ENCODE measurements at places on chromosomes 7 and 10. TPM values are rescaled to one million over a fixed set of nuclear protein-coding genes. Genes with fewer than 3 reads are reported as not detected.
A peak's percentile ranks its signal among the peaks of the same experiment; 100 is the strongest.

- H3K27me3 ChIP-seq: peaks cover 2% of the 10 kb centered on the region
- DNase-seq: no peak
- H3K4me1 ChIP-seq: peaks cover 4% of the 10 kb centered on the region
- H3K36me3 ChIP-seq: no peaks in the 10 kb centered on the region
- H3K4me3 ChIP-seq: no peak overlapping the region
- no peak overlapping the region for H3K27ac ChIP-seq
These were observed 301.9 kb upstream of the GALNT17 start for GRCh38 chr7:70830060-70830395.

DNA sequence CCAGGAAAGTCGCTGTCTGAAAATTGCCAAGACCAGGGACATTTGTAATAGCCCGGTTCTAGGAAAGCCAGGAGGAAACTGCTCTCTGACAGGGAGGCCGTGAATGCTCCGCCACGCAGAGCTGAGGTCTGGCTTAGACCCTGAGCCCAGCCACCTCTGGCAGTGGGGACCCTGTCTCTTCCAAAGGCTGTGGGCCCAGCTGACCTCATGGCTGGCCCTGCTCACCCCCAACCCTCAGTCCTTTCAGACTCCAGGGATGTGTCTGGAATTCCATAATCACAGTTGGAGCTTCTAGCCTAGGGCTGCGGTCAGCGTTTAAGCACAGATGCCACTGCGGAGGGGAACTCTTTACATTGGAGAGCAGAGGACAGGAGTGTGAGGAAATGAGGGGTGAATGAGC is 6.6 kb upstream of the VIPR2 start:
- no peaks in the 10 kb centered on the region for H3K27me3 ChIP-seq
- H3K4me1 ChIP-seq: no peaks in the 10 kb centered on the region
- DNase-seq: no peak
- H3K36me3 ChIP-seq: no peaks in the 10 kb centered on the region
- no peak overlapping the region for H3K27ac ChIP-seq
- H3K4me3 ChIP-seq: no peak overlapping the region

DNA sequence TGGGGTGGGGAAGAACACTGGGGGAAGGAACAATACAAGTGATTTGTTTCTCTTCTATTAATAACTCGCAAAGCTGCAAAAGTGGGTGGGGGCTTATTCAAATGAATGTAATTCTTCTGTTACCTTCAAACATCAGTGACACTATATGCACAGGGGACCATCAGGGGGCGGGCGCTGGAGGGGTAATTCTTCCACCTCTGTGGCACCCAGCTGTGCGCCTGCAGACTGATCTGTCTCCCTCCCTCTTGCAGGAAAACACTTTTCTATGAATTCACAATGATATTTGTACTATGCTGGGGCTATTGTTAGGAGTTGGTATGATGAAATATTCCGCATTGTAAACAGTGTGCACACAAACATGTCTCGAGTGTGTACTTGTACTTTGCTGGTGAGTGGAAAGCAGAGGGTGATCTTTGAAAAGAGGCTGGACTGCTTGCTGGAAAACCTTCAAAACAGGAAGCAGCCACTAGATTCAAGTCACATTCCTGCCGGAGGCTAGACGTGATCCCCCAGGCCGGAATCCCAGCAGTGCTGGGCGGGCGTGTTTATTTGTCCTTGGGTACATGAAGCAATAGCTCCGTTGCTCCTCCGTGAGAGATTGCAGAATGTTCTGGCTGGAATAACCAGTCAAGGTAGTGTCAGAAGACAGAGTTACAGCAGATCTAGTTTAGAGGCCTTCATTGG is 15.8 kb upstream of the BNIP3 start:
- peak overlapping the region; percentile 33 for H3K4me3 ChIP-seq
- H3K27ac ChIP-seq: 0 out of 2 replicates have a peak overlapping the region, but pooled peaks have one; percentile 17
- DNase-seq: peak; percentile 81
- H3K36me3 ChIP-seq: no peaks in the 10 kb centered on the region

The MGAM2 gene
- not detected for total RNA-seq

DNA sequence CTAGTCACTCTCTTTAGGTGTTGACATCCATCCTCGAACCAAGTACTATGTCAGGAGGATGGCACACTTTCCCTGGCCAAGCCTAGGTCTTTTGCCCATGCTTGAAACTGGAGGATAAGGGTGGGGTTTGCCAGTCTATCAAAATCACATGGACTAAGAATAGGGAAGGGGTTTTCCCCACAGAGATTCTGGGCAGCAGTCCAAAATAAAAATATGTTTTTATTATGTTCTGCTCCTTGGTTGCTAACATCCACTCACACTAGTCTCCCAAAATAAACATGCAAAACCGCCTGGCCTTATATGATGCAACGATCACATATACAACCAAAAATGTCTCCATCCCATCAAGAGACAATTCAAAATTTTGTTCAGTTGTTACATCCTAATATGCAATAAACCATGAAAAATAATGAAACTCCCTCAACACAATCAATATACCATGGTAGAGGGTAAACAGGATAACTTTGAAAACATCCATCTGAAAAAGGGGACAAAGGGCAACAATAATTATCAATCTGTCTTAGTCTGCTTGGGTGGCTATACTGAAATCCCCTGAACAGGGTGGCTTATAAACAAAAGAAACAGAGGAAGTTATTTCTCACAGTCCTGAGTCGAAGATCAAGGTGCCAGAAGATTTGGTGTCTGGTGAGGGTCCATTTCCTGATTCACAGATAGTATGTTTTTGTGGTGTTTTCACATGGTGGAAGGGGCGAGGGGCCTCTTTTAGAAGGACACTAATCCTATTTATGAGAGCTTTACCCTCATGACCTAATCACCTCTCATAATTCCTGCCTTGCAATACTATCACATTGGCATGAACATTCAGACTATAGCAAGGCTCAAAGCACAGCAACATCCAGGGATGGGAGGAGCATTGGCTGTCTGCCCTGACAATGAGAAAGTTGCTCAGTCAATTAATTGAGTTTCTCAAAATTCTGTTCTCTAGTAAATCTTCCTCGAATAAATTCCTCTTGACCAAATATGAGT is 159.3 kb downstream of the ETV1 start:
- DNase-seq: peak; percentile 41
- no peak overlapping the region for H3K4me3 ChIP-seq
- H3K4me1 ChIP-seq: peaks cover 22% of the 10 kb centered on the region
- H3K36me3 ChIP-seq: no peaks in the 10 kb centered on the region
- no peaks in the 10 kb centered on the region for H3K27me3 ChIP-seq
- no peak overlapping the region for H3K27ac ChIP-seq

GRCh38 chr7:123609883-123610239 is 8.2 kb downstream of the ASB15 start:
- H3K36me3 ChIP-seq: no peaks in the 10 kb centered on the region
- H3K4me3 ChIP-seq: no peak overlapping the region
- peaks cover 2% of the 10 kb centered on the region for H3K4me1 ChIP-seq
- no peak for DNase-seq
- peaks cover 32% of the 10 kb centered on the region for H3K27me3 ChIP-seq

The RPP38 gene
- total RNA-seq: 8.0 TPM

The LIPJ gene
- not detected for total RNA-seq

- no peaks in the 10 kb centered on the region for H3K36me3 ChIP-seq
- H3K27ac ChIP-seq: no peak overlapping the region
- H3K4me1 ChIP-seq: no peaks in the 10 kb centered on the region
- no peaks in the 10 kb centered on the region for H3K27me3 ChIP-seq
- no peak for DNase-seq
- H3K4me3 ChIP-seq: no peak overlapping the region
These were observed 76.8 kb downstream of the VIPR2 start for GRCh38 chr7:159067576-159068487.

The CLEC2L gene
- total RNA-seq: not detected

DNA sequence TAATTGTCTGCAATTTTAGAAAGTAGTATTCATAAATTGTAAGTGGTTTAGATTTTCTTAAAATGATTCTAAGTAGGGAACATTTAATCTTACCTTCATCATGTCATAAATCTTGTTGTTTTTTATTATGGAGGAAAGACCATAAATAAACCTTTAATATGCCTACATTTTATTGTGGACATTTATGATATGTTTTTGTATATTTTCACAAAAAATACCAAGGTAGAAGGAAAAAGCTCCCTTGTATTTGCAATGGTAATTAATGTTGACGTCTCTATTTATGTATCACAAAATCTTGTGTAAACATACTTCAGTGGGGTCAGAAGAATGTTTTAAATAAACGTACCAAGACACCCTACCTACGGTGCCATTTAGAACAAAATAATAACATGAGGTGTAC is 155.7 kb upstream of the FAM171A1 start:
- H3K27me3 ChIP-seq: peaks cover 7% of the 10 kb centered on the region
- no peaks in the 10 kb centered on the region for H3K4me1 ChIP-seq
- no peak overlapping the region for H3K4me3 ChIP-seq
- no peaks in the 10 kb centered on the region for H3K36me3 ChIP-seq

DNA sequence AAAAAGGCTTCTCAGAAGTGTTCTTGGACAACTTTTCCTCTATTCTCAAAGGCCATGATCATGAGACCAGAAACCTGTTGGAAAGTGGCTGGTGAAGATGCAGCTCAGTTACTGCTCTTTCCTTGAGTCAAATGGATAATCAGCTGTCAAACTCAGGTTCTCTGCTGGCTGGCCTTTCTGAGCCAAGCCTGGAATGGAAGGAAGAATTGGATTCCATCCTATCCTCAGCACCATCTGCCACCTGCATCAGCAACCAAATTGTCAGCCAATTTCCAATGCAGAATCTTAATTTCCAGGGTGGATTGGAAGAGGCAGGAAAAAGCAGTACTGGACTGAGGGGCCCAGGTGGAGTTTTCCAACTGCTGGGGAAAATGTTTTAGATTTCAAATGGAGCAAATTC is 631.7 kb downstream of the KCNMA1 start:
- H3K27ac ChIP-seq: no peak overlapping the region
- H3K4me1 ChIP-seq: no peaks in the 10 kb centered on the region
- H3K4me3 ChIP-seq: no peak overlapping the region
- no peaks in the 10 kb centered on the region for H3K36me3 ChIP-seq
- H3K27me3 ChIP-seq: no peaks in the 10 kb centered on the region
- DNase-seq: no peak

DNA sequence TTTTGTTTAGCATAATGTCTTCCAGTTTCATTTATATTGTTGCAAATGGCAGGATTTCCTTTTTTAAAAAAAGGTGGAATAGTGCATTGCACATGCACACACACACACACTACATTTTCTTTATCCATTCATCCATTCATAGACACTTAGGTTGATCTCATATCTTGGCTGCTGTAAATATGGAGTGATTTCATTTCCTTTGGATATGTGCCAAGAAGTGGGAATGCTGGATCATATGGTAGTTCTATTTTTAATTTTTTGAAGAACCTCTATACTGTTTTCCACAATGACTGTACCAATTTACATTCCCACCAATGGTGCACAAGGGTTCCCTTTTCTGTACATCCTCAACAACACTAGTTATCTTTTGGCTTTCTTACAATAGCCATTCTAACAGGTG is 68.9 kb downstream of the EBLN1 start:
- no peaks in the 10 kb centered on the region for H3K4me1 ChIP-seq
- H3K27ac ChIP-seq: no peak overlapping the region
- H3K4me3 ChIP-seq: no peak overlapping the region
- no peaks in the 10 kb centered on the region for H3K36me3 ChIP-seq
- no peaks in the 10 kb centered on the region for H3K27me3 ChIP-seq

DNA sequence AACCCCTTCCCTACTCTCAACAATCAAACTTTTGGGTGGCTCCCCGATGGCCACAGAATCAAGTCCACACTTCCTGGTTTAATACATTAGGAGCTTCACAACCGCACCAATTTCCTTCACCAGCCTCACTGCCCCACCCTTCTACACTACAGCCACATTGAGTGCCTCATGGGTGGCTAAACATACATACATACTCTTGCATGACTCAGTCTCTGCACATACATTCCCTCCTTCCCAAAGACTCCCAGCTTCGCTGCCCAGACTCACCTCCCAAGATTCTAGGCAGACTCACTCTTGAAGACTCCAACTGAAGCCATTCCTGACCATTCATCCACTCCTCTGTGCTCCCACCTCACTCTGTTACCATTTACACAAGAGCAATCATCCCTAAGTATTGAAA is 15.9 kb downstream of the VPS41 start:
- H3K4me1 ChIP-seq: no peaks in the 10 kb centered on the region
- no peak for DNase-seq
- H3K27me3 ChIP-seq: no peaks in the 10 kb centered on the region
- no peak overlapping the region for H3K4me3 ChIP-seq
- peaks cover 4% of the 10 kb centered on the region for H3K36me3 ChIP-seq

DNA sequence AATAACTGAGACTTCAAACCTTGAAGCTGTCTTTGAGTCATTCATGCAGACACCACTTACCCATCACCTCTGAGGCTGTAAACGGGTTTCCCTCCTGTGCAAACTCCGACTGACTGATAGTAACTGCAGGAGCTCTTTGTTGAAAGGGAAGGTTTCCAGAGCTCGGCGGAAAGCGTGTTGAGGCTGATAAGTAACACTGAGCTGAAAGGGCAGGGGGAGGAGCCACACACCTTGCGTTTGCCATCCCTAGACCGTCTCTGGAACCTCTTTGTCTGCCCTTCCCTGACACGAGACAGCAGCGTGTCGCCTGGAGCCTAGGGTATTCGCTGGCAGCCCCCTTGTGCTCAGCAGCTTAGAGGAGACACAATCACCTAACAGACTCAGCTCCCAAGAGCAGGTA is 134.0 kb downstream of the PAXIP1 start:
- no peaks in the 10 kb centered on the region for H3K4me1 ChIP-seq
- H3K4me3 ChIP-seq: no peak overlapping the region
- no peak overlapping the region for H3K27ac ChIP-seq
- no peaks in the 10 kb centered on the region for H3K36me3 ChIP-seq

The ENTPD1 gene
- total RNA-seq: not detected
